ENCODE measurements at places on chromosomes 16 and 17.

DNA sequence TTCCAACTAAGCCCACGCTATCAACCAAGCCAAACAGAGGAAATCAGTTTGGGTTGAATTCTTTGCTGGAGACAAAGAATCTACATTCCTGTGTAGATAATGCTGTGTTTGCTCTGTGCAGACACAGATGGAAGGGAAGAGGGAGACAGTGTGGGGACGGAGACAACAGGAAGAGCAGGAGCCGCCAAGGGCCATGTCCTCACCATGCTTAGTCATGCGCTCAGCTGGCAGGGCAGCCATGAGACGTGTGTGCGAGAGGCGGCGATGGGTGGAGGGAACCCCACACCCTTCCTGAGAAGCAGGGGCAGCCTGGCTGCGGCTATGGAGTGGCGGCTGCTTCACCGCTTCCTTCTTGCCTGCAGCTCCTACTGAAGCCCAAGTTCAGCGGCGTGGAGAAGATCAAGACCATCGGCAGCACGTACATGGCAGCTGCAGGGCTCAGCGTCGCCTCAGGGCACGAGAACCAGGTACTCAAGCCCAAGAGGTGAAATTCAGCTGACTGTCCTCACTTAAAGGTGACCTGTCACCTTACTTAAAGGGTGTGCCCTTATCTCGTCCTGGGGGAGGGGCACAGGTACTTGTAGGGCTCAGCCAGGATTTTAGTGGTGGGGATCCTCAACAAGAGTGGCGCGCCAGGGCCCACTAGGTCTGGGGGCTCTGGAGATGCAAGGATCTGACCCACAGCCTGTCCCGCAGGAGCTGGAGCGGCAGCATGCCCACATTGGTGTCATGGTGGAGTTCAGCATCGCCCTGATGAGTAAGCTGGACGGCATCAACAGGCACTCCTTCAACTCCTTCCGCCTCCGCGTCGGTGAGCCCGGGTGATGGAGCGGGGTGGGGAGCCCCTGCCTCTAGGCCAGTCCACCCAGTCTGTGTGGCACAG is 47.5 kb downstream of the ADCY7 start:
- DNase-seq, result no peak

DNA sequence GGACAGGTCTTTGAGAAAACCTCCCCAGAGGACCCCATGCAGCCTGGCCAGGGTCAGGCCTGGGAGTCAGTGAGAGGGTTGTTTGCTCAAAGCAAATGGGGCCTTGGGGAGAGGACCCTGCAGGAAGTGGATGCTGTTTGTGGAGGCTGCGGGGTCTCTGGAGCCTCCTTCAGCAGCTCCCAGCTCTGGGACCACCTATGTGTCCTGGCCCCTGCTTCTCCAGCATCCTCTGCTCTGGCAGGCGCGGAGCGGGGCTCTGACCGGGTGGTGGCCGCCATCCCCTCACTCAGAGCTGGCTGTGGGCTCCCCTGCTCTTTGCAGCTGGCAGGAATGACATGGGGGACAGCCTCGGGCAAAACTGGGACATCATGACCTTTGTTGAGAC is 29.8 kb upstream of the CIBAR2 start:
- DNase-seq, result no peak

DNA sequence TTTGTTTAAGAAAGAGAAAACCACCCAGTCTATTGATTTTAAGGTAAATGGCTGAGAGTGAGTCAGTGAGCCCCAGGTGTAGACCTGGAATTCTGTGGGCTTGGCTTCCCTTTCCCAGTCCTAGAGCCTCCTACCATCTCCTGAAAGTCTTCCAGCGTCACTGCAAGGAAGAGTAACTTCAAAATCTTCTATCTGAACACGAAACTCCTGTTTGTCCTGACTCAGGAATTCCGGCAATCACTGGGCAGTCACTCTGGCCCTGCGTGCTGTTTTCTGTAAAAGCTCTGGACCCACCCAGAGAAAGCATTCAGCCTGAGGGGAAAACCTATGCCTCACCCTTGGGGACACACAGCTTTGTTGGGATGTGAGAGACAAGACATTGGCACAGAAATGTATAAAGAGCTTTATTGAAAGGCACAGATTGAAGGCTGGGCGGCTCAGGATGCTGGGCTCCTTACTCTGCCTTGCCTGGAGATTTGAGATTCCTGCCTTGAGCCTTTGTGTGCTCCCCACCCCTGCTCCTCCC is 15.9 kb downstream of the MINK1 start:
- DNase-seq, result peak; percentile 51

DNA sequence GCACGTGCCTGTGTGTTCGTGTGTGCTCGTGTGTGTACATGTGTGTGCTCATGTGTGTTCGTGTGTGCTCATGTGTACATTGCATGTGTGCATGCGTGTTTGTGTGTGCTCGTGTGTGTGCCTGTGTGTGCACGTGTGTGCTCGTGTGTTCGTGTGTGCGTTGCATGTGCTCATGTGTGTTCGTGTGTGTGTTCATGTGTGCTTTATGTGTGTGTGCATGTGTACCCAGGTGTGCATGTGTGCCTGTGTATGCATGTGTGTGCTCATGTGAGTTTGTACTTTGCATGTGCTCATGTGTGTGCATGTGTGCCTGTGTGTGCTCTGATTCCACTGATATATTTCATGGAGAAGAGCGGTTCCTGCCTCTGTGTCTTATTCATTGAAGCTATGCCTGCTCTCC is 265.5 kb downstream of the FOXL1 start:
- no peak for DNase-seq

DNA sequence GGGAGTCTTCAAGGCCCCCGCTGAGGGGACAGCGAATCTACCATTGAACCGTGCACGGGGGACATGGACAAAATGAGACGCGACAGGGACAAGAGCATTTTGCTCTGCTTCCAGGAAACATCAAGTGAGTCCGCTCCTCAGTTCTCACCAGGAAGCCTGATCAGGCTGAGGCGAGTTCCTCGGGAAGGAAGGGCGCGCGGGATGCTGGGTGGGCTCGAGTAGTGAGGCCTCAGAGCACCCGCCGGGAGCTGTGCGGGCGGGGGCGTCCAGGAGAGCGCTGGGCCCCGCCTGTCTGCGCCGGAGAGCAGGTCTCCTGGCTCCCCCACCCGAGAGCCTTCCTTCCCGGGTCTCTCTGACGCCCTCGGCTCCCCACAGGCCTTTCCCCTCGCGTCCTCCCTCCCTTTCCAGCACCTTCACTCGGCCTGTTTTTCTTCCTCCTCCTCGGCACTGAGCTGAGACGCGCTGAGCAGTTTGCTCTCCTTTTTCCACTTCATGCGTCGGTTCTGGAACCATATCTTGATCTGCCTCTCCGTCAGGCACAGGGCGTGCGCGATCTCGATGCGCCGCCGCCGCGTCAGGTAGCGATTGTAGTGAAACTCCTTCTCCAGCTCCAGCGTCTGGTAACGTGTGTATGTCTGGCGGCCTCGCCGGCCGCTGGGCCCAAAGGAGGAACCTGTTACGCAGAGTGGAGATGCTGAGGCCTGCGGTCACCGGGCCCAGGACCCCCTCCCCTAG is 2.6 kb upstream of the HOXB5 start:
- DNase-seq, result no peak

Measured in Caki2 (cell line).